ENCODE measurements at places on chromosomes 4 and X.

DNA sequence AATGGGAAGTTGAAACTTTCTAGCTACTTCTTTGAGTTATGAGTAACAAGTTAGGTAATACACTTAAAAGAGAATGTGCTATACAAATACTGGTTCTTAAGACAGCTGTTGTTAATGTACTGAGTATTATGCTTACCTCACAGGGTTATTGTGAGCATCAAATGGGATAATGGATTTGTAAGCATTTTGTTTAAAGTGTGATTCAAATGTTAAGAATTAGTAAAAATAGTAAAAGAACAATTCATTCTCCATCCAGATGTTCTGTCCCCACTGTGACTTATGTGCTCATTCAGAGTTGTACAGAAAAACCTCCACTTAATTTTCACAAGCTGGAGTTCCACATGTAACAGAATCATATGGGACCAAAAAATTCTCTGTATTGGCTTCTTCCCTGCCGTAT lies 63.6 kb downstream of the AR start:
- no peak for DNase-seq

- DNase-seq: no peak
These were observed 60.9 kb downstream of the C4orf51 start for GRCh38 chr4:145740806-145741205.

DNA sequence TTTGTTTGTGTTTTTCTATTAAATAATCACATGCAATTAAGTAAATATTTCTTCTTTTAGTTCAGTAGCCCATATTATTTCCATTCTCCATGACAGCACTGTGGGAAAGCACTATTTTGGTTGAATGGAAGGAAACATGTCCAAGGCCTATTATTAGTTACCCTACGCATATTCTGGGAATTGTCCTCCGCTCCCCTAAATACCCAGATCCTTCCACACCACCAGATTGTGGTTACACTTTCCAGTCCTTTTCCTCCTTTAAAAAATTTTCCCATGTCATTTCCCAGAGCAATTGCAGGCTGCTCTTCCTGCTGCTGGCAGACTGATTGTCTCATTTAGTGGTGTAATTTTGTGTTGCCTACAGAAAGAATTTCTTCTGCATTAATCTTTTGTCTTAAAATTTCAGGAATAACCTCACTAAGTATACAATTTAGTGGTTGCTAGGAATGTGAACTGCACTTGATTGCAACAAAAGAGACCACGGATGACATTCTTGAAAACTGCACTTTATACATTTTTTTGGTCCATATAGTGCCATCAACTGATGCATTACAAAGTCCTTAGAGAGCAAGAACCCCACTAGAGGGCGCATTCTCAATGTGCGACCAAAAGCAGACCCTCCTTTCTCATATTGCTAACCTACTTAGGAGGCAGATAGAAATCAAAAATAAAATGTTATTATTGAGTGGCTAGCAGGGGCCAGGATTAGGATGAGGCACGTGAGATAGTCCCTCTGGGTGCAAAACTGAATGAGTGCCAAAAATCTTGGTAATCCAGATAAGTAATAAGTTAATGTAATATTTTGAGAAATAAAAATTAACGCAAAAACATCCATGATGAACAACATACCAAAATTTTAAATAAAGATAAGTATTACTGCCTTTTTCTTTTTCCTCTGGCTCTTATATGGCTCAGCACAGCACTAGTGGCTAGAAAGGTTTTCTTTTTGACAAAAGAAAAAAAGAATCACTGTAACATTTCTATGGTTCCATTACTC lies 98.8 kb upstream of the IQCM start:
- no peak for DNase-seq

GRCh38 chr4:38684271-38684670 lies 20.3 kb downstream of the KLF3 start:
- DNase-seq: no peak

- DNase-seq: no peak
These were observed 45.6 kb downstream of the MAOB start for GRCh38 chrX:43836435-43837184.

- no peak for DNase-seq
These were observed 83.7 kb downstream of the FREM3 start for GRCh38 chr4:143616771-143617170.

DNA sequence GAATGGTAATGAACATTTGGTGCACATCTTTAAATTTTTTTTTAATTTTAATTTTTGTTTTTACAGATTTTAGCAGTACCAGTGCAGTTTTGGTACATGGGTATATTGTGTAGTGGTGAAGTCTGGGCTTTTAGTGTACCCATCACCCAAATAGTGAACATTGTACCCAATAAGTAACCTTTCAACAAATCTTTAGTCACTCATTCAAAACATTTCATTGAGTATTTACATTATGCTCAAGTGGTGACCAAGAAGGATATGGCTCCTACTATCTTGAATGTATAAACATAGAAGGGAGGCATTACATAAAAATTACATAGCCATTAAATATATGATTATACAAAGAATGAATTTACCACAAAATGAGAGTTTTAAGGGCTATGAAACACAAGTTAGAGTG lies 223.3 kb downstream of the SPRY1 start:
- no peak for DNase-seq

DNA sequence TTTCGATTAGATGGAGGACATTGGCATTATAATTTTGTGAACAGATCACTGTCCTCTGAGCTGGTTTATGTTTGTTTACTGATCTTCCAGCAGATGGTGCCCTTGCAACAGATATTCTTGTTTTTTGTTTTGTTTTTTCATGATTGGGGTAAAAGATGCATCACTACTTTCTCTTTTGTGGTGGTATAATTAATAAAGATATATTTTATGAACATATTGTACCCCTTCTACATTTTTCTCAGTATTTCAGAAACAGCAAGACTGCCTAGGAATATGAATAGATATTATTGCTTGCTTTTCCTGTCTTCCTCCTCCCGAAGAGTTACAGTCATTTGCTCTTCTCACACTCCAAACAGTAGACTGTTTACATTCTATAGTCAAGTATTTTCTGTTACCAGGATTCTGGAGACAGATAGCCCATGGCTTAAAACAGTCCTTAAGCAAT lies 905.2 kb downstream of the TRAM1L1 start:
- DNase-seq: no peak

DNA sequence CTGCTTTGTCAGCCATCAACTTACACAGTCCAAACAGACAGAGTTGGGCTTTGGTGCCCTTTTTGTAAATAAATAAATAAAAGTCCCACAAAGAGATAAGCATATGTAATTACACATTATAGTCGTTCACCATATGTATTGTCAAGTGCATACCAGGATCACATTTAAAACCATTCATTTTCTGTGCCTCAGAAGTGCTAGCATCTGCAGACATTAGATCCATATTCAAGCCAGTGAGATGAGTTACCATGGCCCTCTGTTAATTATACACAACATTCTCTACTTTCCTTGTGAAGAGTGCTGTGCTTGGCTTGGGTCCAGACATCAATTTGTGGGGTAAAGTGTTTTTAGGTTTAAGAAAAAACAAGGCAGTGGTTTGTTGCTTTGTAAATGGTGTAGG lies 76.8 kb downstream of the ENOX2 start:
- no peak for DNase-seq

GRCh38 chrX:30141966-30142365 lies 73.4 kb upstream of the MAGEB2 start:
- peak; percentile 1 for DNase-seq

GRCh38 chrX:10278716-10279115 lies 121.9 kb downstream of the CLCN4 start:
- no peak for DNase-seq

- no peak for DNase-seq
These were observed 144.2 kb downstream of the POLA1 start for GRCh38 chrX:24837966-24838365.

- no peak for DNase-seq
These were observed 49.2 kb upstream of the FHL1 start for GRCh38 chrX:136097871-136098805.

- no peak for DNase-seq
These were observed 14.3 kb downstream of the CFAP99 start for GRCh38 chr4:2432991-2433530.

DNA sequence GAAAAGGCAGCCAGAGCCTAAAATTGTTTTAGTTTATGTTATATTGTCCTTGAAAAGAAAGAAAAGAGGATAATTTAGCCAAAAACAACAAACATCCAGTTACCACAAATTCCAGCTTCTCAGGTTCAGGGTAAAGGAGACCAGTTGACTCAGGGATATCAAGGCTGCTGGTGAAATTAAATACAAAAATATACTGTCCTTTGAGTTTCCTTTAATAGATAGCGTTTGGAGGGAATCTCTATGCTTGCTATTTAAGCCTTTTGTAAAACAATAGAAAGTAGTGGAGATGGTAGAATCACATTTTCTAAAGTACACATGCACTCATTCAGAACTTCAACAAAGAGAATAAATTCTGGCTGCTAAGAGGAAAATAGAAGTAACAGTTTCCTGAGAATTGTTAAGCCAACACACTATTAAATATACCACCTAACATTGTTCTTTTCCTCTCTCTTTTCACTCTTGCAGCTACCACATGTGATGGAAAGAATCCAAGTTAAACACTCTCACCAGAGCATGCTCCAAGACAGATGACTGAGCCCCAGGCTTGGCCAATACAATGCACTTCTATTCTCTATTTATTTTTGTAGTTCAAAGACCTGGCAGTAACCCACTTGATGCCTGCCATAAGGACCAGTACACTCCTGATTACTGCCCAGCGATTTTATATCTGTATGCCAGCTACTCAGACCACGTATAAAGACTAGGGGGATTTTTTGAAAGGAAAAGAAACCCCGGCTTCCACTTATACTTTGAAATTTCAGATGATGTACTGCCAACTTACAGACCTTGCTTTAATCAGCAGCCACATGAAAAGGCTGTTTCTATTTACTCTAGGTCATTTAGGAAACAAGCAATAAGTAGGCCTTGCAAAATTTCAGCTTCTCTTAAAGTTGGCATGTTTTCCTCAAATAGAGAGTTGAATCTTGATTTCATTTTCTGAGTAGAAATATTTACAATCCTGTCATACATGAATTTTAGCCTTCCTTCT lies 756.9 kb downstream of the FAT4 start:
- peak; percentile 44 for DNase-seq

- DNase-seq: no peak
These were observed 129.1 kb downstream of the CBR4 start for GRCh38 chr4:168880811-168881595.

DNA sequence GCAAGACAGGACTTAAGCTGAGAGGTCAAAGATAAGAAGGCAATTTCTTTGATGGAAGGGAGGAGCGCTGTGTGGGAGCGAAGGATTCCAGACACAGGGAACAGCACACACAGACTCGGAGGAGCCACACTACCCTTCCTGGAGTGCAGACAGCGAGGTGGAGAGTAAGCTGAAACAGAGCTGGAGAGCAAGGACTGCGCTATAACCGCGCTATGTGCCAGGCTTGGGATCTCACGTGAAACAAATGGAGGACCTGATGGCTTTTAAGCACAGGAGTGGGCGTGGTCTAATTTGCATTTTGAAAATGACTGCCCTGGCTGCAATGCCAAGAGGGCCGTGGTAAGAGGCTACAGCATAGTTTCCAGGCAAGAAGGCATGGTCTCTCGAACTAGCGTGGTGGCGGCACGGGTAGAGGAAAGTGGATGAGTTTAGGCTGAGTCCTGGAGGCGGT lies 113.9 kb upstream of the SORBS2 start:
- DNase-seq: no peak

GRCh38 chrX:63889001-63889400 lies 104.0 kb upstream of the ARHGEF9 start:
- DNase-seq: no peak

- no peak for DNase-seq
These were observed 31.2 kb downstream of the ANK2 start for GRCh38 chr4:113080624-113081023.

GRCh38 chrX:144335402-144335801 lies 451.5 kb downstream of the UBE2NL start:
- no peak for DNase-seq

DNA sequence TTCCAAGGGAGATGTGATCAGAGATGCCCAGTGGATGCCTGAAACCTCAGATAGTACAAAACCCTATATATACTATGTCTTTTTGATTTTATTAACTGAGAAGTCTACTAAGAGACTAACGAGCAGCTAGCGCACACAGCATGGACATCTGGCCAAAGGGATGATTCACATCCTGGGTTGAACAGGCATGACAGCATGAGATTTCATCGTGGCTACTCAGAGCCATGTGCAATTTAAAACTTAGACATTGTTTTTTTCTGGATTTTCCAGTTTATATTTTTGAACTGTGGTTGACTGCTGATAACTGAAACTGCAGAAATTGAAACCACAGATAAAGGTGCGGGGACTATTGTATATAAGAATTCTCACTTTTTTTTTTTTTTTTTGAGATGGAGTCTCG lies 2252.9 kb upstream of the AGA start:
- DNase-seq: peak; percentile 24

DNA sequence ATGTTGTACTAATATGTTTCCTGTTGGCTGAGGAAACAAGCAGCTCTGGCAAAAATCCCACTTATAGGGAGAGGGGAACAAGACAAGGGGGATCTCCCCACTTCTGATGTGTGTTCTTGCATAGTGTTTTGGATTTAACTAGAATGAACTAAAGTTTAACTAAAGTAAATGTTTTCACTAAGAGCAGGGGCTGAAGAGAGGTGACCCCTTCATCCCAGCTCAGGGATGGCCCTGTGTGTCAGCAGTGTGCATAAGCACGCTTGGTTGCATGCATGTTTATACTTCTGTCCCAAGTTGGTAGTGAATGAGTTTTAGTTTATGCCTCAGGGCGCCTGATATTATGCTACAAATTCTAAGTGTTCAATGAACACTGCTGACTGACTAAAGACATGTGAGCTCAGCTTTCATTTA lies 169.4 kb downstream of the MGST2 start:
- DNase-seq: no peak

DNA sequence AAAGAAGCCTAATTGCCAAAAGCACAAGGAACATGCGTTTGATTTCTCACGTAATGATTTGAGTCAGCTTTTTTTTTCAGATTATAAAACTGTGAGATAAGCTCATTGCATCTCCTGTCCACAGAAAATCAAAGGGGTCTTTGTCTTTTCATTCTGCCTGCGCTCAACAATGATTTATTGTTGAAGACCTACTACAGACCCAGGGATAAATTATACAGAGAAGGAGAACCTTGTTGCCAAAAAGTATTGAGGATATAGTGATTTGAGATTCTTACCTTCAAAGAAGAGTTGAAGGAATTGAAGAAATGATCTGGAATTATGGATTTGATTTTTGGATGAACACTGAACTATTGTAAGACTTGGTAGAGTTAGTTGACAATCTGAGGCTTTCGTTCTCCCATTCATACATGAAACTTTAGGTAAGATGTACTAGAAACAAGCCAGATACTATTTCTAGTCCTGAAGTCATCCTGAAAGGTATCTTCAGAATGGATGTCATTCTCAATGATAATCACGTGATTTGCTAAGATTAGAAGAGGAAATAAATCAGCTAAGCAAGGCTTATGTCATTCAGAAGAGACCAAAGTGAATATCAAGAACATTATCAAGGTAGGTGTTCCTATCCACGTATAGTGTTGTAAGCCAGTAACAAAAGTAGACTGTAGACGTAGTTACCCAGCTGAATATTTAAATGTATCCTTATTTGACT lies 71.1 kb upstream of the SCOC start:
- no peak for DNase-seq

- no peak for DNase-seq
These were observed 25.2 kb downstream of the NYX start for GRCh38 chrX:41472231-41472815.
